ENCODE measurements at places on chromosomes 11 and 22.
A peak's percentile ranks its signal among the peaks of the same experiment; 100 is the strongest.

DNA sequence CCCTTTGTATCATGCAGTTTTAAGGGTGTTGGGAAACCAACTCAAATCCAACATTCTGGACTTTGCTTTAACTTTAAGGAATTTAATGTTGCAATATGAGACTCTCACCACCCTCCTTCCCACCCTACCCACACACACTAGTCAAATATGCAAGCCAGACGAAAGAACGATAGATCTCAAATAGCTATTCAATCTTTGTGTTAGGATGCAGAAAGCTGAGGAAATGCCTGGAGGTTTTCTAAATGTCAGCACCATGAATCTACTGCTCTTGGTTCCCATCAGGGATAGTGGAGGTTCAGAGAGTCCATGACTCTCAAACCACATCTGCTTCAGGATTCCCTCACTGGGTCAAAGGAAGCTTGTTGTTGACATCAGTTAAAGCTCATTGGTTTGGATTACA is 33.7 kb downstream of the EXPH5 start:
- DNase-seq = no peak

DNA sequence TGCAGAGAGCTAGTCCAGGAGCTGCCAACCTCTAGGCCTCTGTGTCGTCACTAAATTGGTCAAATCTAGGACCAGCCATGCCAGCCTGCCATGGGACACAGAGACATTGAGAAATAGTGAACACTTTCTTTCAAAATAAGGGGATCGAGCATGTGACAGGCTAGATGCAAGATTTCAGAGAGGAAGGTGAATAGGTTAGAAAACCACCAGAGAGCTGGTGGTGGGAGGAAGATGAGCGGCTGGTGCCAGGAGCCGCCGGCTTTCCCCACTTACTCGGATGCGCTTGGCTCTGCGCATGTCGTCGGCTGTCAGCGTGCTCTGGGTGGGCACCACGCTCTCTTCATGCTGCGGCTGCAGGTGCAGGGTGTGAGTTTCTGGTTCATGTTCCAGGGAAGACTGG is 35.4 kb upstream of the NFRKB start:
- peak; percentile 18 for DNase-seq

DNA sequence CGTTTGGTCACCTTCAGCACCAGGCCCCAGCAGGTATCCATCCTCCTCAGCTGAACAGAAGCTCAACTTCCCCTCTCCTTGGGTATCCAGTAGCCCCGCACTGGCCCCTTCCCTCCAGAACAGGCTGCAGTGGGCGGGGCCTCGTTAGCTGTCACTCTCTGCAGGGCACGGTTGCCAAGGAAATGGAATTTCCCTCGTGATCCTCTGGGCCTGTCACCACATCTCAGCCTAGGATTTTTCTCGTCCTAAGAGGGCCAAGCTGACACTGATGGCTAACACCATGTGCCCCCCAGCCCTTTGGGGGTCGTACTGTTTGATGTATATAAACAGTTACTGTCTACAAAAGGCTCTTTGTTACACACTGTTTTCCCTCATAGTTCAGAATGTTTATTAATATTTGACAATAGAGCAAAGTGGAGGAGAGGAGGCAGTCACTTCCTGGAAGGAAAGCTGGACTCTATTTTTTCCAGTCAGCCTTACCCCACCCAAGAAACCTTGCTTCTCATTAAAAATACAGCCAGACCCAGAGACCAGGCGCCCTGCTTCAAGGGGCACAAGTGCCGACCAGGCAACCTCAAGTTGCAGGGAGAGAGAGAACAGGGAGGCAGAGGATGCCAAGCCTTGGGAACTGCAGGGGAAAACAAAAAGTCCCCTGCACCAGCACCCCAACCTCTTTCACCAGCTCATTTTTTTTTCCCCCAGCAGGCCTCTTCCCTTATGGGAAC is 44.5 kb downstream of the FEZ1 start:
- peak; percentile 92 for DNase-seq

- DNase-seq = no peak
Measured at GRCh38 chr11:7418061-7418460, 67.2 kb upstream of the OLFML1 start.

- DNase-seq = no peak
Measured at GRCh38 chr11:36452236-36452940, 57.7 kb downstream of the TRAF6 start.

- peak; percentile 35 for DNase-seq
Measured at GRCh38 chr11:19976281-19976941, 183.9 kb downstream of the DBX1 start.

- no peak for DNase-seq
Measured at GRCh38 chr22:44406341-44407170, 91.5 kb downstream of the RTL6 start.

- no peak for DNase-seq
Measured at GRCh38 chr22:40791241-40791640, 27.9 kb downstream of the SLC25A17 start.

DNA sequence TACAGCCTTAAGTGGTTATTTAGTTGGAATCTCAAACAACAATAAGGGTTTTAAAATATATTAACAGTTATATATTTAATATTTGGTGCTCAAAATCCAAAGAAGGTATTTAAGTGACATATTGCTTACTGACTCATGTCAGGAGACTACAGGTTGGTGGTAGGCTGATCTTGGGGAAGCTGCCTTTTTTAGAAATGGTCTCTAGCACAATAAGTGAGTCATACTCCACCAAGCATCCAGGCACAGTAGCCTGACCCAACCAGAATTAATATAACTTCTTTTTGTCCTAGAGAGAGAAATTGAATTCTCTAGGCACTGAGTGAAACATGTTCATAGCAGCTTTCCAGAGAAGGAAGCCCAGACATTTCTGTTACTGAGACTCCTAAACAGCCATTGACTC is 868.5 kb upstream of the TENM4 start:
- DNase-seq = no peak

DNA sequence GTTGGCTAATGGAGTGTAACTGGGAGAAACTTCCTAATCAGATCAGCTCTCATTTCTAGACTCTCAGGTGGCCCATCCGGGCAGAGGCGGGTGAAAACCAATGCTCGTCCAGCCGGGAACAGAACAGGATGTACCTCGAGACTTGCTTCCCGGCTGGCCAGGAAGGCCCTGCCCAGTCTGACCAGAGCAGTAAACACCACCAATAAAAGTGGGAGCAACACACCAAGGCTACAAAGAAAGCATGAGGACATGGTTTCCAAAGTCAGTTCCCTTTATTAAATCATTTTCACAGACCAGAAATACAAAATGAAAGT is 940 bp upstream of the TNKS1BP1 start:
- no peak for DNase-seq
